ENCODE measurements at places on chromosomes 16 and 17.

DNA sequence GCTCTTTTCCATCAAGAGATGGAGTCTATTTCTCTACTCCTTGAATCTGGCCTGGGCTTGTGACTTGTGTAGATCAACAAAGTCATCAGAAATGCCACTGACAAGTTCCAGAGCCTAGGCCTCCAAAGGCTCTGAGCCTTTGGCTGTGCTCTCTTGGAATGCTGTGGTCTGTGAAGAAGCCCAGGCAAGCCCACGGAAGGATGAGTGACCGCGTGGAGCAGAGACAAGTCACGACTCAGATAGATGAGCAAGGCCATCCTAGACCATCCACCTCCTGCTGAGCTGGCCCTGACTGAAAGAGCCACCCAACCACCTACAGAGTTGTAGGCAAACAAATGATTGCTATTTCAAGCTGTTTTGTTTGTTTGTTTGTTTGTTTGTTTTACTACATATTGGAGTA, 11.6 kb upstream of the ICAM2 start:
- DNase-seq, result no peak

GRCh38 chr17:19447085-19447583, 36.1 kb downstream of the RNF112 start:
- peak; percentile 60 for DNase-seq

DNA sequence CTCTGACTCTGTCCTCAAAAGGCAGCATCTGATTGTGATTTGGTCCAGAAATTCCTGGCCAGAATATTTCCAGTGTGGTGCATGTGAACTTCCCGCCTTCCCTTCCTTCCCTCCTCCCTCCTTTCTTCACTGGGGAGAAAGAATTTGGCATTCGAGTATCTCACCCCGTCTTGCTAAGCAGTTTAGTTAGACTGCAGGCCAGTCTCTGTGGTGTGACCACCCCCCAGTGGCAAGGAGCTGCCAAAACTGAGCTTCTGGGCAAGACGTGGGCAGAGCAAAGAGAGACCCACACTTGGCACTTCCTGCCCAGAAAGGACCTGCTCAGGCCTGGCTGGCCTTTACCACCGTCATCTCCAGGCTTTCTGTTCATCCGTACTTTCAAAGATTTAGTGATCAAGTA, 36.4 kb downstream of the SNX20 start:
- DNase-seq, result peak; percentile 29

- no peak for DNase-seq
Observed at GRCh38 chr17:33390479-33391176, 97.5 kb upstream of the ASIC2 start.

GRCh38 chr17:68594552-68594951, 6.6 kb downstream of the FAM20A start:
- no peak for DNase-seq

DNA sequence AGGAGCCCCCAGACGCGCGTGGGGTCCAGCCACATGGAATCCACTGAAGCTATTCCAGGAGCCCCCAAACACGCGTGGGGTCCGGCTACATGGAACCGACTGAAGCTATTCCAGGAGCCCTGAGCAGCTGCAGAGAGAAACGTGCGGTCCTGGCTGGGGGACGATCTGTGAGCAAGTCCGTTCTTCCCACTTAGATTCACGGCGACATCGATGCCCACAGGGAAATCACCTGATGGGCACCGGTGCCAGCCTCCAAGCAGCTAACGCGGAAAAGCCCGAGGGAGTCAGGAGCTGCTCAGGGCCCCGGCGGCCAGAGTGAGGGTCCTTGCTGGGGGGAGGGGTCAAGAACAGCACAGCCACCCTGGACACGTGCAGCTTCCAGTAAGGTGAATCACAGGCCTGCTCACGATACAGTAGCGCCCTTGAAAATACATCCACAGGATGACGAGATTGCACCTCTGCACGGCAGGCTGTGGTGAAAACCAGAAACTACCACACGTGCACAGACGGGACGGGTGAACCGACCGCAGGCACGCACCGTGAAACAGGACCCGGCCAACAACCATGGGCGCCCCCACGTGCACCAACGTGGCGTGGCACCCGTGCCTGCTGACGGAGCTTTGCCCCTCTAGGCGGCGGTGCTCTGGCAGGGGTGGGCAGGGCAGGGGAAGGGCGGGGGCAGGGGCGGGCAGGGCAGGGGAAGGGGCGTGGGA, 77.7 kb upstream of the GNG13 start:
- no peak for DNase-seq

DNA sequence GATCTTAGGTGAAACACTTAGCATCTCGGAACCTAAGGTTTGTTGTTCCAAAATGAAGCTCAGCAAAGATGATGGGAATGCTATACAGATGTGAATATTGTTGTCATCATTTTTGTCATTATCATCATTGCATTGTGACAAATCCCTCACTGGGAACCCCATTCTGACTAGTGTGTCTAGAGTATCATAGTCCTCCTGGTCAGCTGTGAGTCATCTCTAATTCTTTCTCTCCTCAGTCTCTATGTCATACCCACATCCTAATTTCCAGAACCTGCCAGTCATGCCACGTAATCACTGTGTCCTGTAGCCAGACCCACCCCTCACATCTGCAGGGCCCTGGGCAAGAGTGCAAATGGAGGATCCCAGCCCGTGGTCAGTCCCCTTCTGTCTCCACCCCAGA, 60.5 kb upstream of the CLEC3A start:
- peak; percentile 17 for DNase-seq

All from iris pigment epithelial cell (primary cell).